ENCODE measurements at places on chromosomes 13 and 19.

GRCh38 chr13:50374517-50374916 is 359.3 kb downstream of the KCNRG start:
- no peak for DNase-seq

DNA sequence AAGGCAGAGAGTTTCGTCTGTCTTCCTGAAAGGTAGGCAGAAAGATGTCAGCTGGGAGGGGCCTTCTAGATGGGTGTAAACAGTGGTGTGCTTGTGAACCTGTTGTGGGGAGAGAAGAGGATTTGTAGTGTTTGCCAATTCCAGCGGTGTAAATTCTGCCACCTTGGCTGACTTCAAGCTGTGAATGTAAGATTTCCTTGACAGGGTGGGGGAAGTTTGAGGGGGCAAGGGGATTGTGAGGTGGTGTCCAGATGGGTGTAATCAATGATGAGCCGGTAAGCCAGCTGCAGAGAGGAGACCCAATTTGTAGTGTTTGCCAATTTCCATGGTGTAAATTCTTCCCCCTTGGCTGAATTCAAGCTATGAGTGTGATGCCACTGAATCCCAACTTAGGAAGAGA is 61.0 kb upstream of the ADGRE5 start:
- DNase-seq: no peak

GRCh38 chr19:5314012-5314906 is 26.4 kb downstream of the PTPRS start:
- no peak for DNase-seq

DNA sequence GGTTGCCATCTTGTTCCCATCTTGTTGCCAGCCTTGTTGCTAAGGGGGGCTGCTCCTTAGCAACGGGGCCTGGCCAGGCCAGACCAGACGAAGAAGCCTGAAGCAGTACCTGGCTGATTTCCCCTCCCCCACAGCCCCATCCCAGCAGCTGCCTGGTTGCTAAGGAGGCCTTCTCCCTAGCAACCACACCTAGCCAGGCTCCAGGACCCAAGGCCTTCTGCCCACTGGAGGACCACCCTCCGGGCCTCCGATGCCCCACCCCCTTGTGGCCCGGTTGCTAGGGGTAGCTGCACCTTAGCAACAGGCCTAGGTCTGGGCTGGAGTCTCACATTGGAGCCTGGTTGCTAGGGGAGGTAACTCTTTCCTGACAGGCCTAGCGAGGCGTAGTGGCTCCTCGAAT is 3.9 kb downstream of the PRRG2 start:
- DNase-seq: peak; percentile 76

- no peak for DNase-seq
These were observed 367.2 kb downstream of the DNAJC15 start for GRCh38 chr13:43390619-43391018.

GRCh38 chr19:11300811-11301120 is 4.8 kb downstream of the TSPAN16 start:
- no peak for DNase-seq

DNA sequence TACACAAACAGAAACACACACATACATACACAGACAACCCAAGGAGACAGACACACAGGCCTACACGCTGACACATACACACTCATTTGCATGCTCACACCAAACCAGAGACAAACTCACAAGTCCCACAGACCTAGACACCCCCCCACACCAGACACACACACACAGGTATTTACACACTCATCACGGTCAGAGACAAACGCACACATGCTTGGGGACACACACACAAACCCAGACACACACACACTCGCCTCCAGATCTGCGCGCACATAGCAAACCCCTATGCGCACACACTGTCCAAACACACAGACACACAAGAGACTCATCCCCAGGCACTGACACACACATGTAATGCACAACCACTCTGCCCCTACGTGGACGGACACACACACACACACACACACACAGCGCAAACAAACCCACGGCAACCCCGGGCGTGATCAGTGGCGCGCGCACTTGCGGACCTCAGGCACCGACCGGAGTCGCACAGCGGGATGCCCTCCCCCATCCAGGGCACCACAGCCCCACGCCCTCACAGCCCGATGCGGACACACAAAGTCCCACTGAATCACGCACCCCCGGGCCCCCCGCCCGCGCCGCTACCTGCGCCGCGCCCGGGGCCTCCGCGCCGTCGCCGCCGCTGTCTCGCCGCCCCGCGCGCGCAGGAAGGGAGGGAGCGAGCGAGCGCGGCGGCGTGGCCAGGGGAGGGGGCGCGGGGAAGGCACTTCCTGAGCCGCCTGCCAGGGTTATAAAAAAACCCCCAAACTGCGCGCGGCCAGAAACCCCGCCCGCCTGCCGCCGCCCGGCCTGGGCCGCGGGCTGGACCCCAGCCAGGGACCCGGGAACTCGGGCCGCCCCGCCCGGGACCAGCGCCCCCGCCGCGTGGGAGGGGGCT is at the start of gene ADAMTS10:
Gene ADAMTS10 (minus strand): TSS at position 675 of the 895 bp plus-strand sequence. CDS start 5,005 bp downstream, outside the sequence.
- DNase-seq: no peak

DNA sequence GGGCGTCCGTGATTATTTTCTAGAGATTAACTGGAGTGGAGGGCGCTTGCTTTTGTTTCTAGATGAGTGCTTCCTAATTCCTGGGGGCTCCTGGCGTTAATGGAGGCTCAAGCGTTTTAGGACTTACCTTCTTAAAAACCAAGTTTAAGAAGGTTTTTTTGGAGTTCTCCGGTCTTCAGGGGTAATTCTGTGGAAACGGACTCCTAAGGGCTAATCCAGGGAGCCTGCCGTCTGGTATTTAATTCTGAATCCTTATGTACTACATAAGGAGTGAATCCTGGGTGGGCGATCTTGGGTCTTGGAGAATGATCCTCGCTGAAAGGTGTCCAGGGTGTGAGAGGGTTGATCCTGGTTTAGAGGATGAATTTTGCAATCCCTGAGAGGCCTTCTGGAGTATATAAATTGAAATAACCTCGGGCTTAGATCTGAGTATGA is 357 bp downstream of the RPS11 start:
- DNase-seq: no peak

- no peak for DNase-seq
These were observed at the start of gene ZNF556 for GRCh38 chr19:2867025-2867991. Gene ZNF556, plus strand, starts transcription at chr19:2867335. Its CDS starts 87 bp downstream, at chr19:2867422.

DNA sequence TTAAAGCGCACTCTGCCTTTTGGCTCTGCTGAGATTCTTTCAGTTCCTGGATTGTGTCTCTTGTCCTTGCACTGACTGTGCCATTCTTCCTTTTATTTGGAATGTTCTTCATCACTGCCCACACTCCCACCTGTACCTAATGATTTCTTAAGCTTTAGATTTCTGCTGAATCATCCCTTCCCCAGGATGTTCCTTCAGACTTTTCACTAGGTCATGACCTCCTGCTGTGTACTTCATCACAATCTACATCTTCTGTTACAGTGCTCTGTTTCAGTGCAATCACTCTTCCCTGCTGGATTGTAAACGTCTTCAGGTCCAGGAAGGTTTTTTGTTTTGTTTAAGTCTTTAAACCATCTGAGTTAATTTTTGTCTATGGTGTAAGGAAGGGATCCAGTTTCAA is 281.0 kb downstream of the ATP8A2 start:
- DNase-seq: no peak

GRCh38 chr13:30049692-30050091 is 199.3 kb upstream of the UBL3 start:
- no peak for DNase-seq
